Tibial artery (tissue), 4 donors: ENCODE measurements at places on chromosomes 7 and 10.

- no peak for DNase-seq
Observed at GRCh38 chr10:96606946-96607345, 20.1 kb upstream of the TM9SF3 start.

GRCh38 chr10:17782921-17783665 lies 26.1 kb upstream of the MRC1 start:
- no peak for DNase-seq

DNA sequence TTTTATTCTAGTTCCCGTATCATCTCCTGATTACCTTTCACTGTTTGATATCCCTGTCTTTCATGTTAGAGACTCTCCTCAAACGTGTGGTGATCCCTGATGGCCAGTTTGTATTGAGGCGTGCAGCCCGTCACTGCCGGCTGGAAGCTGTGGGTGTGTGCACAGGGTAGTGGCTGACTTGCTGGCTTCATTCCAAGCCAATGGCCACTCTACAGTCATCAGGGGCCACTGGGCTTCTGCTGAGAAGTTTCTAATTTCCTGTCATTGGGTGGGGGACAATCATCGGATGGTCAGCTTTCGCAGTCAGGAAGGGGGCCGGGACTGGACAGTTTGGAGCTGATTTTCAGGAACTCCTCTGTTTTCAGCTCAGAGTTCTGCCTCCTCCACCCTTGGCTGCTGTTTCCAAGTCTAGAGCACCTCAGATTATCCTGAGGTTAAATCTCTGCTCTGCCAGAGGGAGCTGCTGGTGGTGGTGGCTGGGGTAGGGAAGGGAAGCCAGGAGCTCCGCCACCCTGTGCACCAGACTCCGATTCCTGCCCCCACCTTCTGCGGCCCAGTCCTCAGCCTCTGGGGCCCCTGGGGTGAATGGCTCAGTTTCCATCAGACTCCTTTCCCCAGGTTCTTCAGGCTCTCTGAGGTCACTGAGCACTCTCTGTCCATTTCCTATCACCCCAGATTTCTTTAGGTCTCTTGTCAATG lies 34.9 kb downstream of the BAIAP2L1 start:
- DNase-seq = no peak

GRCh38 chr7:157690833-157691585 lies 354.2 kb downstream of the DNAJB6 start:
- DNase-seq = peak; percentile 65

GRCh38 chr7:88020953-88021665 lies 87.1 kb downstream of the ADAM22 start:
- DNase-seq = no peak

DNA sequence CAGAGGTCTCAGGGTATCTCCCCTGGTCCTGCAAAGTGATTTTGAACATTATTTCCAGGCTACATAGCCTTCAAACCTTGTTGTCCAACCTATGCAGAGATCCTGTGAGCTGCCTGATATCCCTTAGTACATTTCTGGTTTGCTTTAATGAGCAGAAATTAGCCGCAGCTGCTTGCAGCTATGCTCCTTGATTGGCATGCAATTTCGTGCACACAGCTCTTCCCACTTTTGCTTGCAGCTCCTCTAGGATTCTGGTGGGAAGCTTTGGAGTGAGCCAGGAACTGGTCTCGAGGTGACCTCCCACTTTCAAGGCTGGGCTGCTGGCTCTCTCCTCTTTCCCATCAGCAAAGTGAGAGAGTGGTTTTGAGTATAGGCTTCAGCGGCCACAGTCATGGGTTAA lies 45.8 kb downstream of the OAT start:
- no peak for DNase-seq

- no peak for DNase-seq
Observed at GRCh38 chr10:28307267-28307666, 4.4 kb upstream of the MPP7 start.

DNA sequence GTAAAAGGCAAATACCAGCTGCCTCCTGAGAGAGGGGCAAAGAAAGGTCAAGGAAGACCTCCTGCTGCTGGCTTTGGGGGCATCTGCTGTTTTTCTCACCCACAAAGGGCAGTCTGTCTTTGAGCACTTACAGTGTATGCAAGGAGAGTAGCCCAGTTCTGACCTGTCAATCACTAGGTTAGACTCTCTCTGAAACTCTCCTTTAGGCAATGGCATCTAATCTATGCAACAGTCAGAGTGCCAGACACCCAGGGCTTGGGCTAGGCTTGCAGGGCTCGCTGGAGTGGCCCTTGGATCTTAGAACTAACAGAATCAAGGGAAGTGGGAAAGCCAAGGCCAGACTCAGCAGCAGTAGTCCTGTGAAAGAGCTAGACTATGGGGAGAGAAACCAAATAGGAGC lies 522.9 kb downstream of the NRG3 start:
- no peak for DNase-seq

DNA sequence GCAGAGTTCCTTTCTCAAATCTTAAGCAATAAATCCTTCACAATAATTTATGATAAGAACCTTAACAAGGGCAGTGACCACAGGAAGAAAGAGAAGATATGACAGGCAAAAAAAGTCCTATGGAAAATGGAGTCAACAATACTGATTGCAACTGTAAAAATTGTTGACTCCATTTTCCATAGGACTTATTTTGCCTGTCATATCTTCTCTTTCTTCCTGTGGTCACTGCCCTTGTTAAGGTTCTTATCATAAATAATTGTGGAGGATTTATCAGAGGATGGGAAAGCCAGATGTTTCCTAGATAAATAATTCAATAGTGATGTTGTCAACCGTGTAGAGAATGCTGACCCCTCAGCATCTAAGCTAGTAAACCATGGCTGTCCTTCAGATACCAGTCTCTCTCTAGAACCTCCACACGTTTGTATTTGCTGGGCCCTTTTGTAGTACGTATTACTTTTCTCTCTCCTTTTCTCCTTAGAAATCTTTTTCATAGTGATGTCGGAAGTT lies 172.6 kb upstream of the BET1 start:
- no peak for DNase-seq

DNA sequence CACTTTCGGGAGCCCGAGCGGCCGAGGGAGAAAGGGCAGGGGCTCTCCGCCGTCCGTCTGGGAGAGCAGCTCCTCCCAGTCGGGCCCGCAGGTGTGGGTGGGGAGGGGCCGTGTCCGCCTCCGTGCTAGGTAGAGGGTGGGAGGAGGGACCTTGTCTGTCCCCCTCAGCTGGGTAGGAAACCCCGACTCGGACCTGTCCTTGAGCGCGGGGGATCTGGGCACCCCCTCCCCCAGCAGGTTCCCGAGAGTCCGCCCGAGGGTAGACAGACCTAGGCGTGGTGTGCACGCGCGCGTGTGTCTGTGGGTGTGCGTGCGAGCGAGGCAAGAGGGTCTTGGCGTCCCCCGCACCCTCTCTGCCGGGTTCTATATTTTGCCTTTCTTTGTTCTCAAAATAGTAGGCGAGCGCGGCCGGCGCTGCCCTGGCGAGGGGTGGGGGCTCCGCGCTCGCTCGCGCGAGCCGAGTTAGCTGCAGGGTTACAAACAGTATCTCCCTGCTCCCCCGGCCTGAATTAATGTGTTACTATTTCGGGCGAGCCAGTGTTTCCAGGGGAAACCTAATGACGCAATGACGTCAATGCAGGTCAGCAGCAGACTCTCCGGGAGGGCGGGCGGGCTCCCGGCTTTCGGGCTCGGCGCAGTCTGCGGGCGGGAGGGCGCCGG lies 73.9 kb upstream of the LEP start:
- no peak for DNase-seq

DNA sequence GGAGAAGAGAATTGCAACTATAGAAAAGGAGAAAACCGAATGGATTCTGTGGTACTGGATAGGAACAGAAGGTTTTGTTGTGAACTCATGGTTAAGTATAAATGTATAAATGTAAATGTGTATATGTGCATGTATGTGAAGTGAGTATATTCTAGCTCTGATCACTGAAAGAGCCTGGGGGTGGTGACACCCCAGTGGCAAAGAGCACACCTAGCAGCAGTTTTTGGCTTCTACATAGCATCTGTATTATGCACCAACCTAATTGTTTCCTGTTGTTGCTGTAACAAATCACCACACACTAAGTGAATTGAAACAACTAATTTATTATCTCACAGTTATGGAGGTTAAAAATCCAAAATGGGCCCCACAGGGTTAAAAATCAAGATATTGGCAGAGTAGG lies 455.4 kb downstream of the RPS24 start:
- no peak for DNase-seq

DNA sequence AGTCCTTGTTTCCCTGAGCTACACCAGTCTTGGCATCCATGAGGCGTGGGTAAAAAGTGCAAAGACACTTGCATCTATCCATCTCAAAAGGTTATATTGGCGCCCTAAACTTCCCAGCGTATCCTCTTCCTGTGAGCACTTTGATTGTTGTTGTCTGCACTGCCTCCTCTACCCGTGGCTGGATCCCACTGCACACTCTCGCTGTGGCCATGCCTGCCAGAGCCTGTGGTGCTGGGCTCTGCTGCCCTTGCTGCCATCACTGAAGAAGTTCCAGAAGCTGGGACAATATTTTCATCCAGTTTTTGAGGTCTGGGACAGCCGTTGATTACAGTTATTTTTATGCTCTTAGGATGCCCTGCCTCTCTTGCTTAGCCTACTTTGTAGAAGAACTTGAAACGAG lies 85.3 kb upstream of the PCGF5 start:
- no peak for DNase-seq

- no peak for DNase-seq
Observed at GRCh38 chr10:44427479-44427878, 42.6 kb upstream of the CXCL12 start.

DNA sequence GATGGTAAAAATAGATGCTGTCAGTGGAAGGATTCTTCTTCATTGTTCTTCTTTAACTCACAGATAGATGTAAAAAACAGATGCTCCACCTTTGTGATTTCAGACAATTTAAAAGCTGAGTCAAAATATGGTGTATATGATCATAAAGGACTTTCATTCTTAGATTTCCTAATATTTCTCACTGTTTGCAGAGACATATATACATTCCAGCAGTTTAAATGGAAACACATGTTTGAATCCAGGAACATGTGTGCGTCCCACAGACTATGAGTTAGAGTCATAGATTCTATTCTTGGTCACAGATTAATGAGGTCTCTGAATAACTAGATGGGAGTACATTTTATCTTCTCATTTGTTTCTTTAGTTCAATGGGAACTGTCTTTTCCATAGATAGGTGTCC lies 109.6 kb downstream of the BICC1 start:
- no peak for DNase-seq

- no peak for DNase-seq
Observed at GRCh38 chr10:73405556-73405955, 8.3 kb downstream of the ANXA7 start.

- no peak for DNase-seq
Observed at GRCh38 chr7:67550801-67551436, 554.3 kb downstream of the TYW1 start.

DNA sequence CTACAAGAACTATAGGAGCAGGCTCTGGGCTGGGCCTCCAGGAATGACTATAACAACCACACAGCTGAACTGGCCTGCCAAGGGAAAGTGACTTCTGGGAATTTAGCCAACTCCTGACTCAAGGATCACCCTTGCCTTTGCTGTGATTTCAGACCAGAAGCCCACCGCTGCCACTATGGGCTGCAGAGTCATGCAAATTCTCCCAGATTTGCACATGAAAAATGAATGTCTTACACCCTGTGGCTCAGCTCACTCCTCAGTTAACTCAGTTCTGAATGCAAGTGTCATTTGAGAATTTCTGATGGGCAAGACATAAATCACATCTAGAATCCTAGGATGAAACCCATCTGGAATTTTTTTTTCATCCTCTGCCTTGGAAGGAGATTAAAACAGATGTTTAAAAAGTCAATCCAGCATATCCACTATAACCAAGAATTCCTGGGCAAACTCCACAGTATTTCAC lies 186.5 kb upstream of the BET1 start:
- no peak for DNase-seq

DNA sequence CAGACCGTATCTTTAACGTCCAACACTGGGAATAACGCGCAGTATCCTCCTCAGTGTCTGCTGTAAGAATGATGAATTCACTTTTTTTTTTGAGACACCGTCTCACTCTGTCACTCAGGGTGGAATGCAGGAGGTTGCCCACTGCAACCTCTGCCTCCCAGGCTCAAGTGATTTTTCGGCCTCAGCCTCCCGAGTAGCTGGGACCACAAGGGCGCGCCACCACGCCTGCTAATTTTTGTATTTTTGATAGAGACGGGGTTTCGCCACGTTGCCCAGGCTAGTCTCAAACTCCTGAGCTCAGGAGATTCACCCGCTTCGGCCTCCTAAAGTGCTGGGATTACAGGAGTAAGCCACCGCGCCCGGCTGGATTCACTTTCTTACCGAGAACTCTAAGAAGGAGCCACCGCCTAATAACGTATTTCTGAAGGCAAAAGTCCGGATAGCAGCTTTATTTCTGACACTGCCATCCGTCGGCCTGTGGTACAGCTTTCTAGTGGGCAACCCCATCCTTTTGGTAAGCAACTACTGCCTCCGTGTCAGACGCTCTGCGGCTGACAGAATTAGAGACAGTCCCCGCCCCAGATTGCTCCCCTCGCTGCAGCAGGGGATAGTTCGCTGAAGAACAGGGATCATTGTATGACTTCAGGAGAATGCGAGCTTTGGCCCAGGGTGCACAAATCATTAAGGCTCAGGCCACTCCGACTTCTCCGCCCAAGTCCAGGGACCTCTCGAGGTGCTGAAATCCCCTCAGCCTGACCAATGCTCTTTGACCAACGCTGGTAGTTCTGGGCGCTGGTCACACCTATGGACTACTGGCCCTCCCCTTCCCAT lies 662 bp downstream of the POLR3A start:
- DNase-seq = no peak

DNA sequence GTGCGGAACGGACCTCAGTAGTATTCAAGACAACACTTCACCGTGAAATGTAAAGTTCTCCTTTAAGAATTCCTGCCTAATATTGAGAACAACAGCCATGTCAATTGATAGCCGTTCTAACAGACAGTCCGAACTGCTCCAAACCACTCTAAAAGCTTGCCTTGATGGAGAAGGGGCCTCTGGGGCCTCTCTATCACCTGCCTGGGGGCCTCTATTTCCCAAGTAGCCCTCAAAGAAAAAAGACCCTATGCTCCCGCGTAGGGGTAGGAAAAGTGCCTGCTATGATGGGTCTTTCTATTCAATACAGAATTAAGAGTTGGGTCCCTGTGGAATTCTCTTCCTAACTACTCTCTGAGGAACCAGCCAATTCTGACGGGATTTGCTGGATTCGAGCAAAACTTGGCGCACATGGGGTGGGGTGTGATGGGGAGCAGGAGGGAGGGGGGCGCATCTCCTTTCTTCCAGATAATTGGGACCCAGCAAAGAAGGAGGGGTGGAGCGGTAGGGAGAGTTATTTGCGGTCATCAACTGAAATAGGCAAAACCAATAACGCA lies 8.3 kb upstream of the DLX6 start:
- no peak for DNase-seq

- no peak for DNase-seq
Observed at GRCh38 chr7:41869091-41869490, 166.2 kb upstream of the INHBA start.

GRCh38 chr10:33320288-33320687 lies 14.2 kb downstream of the NRP1 start:
- no peak for DNase-seq

- no peak for DNase-seq
Observed at GRCh38 chr7:55138663-55139062, 119.8 kb downstream of the EGFR start.

- DNase-seq = no peak
Observed at GRCh38 chr7:106206826-106207541, 77.8 kb downstream of the NAMPT start.
